ENCODE measurements at places on chromosomes 2 and 18. TPM values are rescaled to one million over a fixed set of nuclear protein-coding genes. Genes with fewer than 3 reads are reported as not detected.

Gene RUFY4
- total RNA-seq, result not detected

Gene TMEM182
- total RNA-seq, result 4.6 TPM

Gene CAPN14
- not detected for total RNA-seq

Gene SERPINB8
- 12.5 TPM for total RNA-seq

Gene OR6B2
- not detected for total RNA-seq

All from A549 treated with CpdA at 1 μM for 4 hours (cell line).